Stimulated activated CD8-positive, alpha-beta memory T cell treated with anti-CD3 and anti-CD28 coated beads, Interleukin-2, amount 100 ng/mL, for 1 hour (primary cell): ENCODE measurements at places on chromosomes 13 and 19.

GRCh38 chr19:32427536-32427935, 22.0 kb downstream of the DPY19L3 start:
- DNase-seq = no peak

- DNase-seq = no peak
Measured at GRCh38 chr19:3175781-3176714, 2.5 kb upstream of the S1PR4 start.

DNA sequence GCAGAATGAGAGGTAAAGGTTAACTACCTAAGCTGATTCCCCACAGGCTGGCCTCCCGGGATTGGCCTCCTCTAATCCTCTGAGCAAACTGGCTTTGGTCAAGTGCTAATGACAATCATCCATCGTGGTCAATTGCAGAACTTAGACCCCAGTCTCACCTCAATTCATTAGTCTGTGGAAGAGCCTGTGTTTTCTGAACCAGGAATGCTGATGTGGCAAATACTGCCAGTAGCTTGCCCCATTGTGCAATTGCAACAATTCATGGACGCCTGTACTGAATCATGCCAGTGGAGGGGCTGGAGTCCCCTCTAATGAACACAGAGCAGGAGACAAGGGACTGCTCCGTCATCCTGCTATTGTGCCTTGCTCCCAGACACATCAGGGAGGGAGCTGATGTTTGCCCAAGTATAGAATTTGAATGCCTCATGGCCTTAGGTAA, 1256.5 kb downstream of the EFNB2 start:
- DNase-seq = no peak

GRCh38 chr19:49889687-49890348, 6.9 kb downstream of the IL4I1 start:
- peak; percentile 38 for DNase-seq

- DNase-seq = no peak
Measured at GRCh38 chr13:31154939-31155338, 6.8 kb downstream of the HSPH1 start.

- no peak for DNase-seq
Measured at GRCh38 chr13:110132225-110132982, 174.6 kb downstream of the COL4A1 start.

DNA sequence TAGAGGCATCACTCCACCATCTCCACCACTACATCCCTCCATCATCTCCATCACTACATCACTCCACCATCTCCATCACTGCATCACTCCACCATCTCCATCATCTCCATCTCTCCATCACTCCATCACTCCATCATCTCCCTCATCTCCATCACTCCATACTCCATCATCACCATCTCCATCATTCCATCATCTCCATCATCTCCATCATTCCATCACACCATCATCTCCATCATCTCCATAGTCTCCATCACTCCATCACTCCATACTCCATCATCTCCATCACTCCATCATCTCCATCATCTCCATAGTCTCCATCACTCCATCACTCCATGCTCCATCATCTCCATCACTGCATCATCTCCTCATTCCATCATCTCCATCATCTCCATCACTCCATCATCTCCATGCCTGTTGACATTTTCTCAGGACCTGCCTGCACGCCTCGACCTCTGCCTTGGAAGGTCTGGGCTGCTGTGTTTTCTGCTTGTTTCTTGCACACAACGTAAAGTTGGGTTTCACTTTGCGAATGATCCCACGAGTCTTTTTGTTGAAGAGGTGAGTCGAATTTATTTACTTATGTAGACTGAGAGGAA, 21.2 kb upstream of the RASA3 start:
- DNase-seq = no peak

DNA sequence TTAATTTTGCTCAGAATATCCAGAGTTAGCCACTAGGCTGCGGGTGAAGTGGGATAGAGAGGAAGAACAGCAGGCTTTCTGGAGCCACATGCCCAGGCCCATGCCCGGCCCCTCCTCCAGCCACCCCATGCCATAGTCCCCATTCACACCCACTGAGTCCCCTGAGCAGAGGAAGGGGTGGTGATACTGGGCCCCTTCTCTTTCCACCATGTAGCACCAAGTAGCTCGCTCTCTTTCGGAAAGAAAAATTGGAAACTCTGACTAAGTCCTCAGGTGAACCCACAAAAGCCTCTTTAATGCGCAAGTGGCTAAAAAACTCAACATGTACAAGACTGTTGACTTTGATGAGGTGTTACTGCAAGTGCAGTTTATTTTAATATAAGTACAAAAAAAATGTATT, 76.7 kb upstream of the GPR183 start:
- DNase-seq = no peak

GRCh38 chr13:79966493-79966895, 374.4 kb downstream of the SPRY2 start:
- DNase-seq = no peak

- no peak for DNase-seq
Measured at GRCh38 chr13:33017323-33017929, 1.2 kb downstream of the KL start.

DNA sequence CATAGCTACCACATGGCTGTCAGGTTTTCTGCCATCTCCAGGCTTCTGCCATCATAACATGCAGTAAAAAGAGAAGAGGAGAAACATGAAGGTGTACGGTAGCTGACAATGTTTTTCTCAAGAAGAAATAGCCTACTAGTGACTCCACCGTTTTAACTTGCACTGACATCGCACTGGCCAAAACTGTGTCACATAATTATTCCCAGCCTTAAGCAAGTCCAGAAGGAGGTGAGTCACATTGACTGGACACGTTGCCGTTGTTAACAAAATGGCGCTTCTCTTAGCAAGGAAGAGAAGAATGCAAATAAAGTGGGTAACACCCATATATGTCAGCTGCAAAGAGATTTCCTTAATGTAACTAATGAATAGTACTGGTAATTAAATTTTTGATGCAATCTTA, 810.4 kb upstream of the SLC10A2 start:
- no peak for DNase-seq

GRCh38 chr19:56403261-56403660, 871 bp upstream of the ZNF583 start:
- DNase-seq = no peak

- no peak for DNase-seq
Measured at GRCh38 chr13:26495750-26496149, 61.7 kb upstream of the WASF3 start.

DNA sequence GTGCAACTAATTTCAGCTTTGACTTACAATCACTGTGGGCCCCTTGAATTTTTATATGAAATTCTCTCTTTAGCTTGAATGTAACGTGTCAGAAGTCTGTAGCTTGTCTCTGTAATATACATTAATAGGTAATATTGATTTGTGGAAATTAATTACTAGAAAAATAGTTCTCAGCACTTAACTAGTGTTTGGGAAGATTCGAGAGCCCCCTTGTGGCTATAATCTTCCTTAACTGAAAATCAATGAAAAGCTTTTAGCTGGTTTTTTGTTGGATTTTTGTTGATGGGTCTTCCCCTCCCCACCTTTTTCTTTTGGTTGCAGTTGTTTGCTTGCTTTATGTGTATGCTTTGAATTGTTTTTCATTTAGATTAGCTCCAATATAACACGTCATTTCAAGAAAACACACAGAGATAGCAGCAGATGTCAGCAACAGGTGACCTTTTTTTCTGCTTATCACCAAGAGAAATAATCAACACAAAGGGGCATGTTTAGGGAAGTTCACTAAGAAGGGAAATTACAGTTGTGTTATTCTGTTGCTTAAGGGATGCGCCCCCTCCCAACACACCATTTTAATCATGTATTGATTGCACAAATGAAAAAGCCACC, 176.8 kb downstream of the OXGR1 start:
- DNase-seq = no peak

- DNase-seq = no peak
Measured at GRCh38 chr19:49642492-49643035, 555 bp downstream of the SCAF1 start.
